ENCODE measurements at places on chromosomes 12 and 14.
A peak's percentile ranks its signal among the peaks of the same experiment; 100 is the strongest.

GRCh38 chr12:12159988-12160387 lies 89.2 kb downstream of the BCL2L14 start:
- no peak for DNase-seq

- DNase-seq, result no peak
Measured at GRCh38 chr12:115864396-115864795, 413.1 kb downstream of the MED13L start.

DNA sequence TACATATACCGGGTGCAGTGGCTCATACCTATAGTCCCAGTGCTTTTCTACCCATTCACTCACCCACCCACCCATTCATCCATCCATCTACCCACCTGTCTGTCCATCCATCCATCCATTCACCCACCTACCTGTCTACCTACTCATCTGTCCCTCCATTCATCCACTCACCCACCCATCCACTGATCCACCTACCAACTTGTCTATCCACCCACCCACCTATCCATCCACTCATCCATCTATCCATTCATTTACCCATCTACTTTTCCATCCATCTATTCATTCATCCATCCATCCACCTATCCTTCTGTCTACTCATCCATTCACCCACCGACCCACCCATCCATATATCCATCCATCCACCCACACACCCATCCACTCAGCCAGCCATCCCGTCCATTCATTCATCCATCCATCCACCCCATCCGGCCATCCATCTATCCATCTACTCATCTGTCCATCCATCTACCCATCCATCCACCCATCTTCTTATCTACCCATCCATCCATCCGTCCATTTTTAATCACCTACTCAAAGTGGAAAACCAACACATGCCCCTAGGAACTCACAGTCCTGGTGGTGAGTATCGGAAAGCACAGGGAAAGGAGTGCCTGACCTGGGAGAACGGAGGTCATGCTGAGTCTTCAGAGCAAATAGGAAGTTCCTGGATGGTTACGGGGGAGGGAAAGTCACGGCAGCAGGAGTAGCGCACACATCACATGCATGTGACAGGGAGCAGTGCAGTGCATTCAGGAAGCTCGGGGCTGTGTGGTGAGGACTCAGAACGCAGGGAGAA lies 20.0 kb downstream of the DDX51 start:
- DNase-seq, result peak; percentile 33

DNA sequence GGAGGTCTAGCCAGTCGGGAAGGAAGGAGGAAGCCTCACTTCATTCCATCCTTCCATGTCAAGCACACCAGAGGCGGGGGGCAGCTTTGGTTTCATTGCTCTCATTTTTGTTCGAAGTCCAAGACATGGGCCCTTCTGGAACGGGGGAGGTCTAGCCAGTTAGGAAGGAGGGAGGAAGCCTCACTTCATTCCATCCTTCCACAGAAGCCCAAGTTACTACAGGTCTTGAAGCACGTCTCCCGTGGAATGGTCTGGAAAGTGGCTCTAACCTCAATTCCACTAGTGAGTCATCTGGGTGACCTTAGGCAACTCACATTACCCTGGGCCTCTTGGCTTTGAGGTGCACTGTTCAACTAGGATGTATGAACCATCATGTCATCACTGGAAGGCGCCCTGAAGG lies 156.3 kb downstream of the NTF3 start:
- no peak for DNase-seq

- no peak for DNase-seq
Measured at GRCh38 chr14:70698288-70698687, 56.6 kb downstream of the TTC9 start.

DNA sequence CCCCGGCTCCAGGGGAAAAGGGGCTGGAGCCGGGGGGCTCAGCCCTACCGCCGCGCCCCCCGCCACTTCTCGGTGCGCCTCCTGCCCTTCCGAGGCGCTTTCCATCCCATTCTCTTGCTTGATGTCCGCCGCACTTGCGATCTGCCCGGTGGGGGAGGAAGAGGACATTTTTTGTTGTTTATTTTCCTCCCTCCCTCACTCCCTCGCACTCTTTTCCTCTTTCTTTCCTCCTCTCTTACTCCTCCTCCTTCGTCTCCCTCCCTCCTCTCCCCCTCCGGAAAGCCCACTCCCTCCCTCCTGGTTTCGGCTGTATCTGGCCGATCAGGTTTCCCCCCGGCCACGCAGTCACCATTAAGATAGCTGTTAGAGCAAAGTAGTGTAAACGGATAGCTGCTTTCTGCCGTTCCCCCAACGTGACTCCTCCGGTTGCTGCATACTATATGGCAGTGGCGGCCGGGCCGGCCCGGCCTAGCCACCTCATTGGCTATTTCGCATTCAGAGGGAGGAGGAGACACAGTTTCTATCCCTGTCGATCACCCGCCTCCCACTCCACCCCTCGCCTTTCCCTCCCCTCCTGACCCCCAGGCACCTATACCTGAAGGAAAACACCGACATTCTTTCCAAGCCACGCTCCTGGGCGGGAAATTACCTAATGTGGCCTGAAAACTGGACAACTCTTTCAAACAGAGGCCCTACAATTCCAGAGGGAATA lies at the start of gene SIX4:
TSS of gene SIX4 (minus strand) at position 445 of the 712 bp plus-strand sequence. CDS start at position 168, 277 bp downstream.
- peak; percentile 67 for DNase-seq

- DNase-seq, result no peak
Measured at GRCh38 chr14:65425885-65426284, 13.4 kb downstream of the FUT8 start.

- DNase-seq, result peak; percentile 36
Measured at GRCh38 chr12:49293056-49293956, 1.6 kb upstream of the PRPH start.

DNA sequence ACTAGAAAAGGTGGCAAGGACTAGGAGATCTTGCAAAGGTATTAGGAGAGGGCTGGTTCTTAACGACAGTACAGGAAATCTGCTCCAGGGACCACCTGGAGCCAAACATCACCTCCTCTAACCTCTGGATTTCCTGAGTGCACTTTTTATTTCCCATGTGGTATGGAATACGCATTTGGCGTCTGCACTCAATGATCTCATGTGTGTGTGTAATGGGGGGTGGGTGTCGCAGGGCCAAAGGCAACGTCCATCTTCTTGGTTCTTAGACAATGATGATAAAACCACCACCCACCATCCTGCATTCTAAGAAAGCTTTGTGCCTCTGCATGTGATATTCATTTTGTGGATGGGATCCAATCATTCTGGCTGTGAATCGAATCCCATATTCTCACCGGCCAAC lies 68.8 kb downstream of the CLMN start:
- no peak for DNase-seq

DNA sequence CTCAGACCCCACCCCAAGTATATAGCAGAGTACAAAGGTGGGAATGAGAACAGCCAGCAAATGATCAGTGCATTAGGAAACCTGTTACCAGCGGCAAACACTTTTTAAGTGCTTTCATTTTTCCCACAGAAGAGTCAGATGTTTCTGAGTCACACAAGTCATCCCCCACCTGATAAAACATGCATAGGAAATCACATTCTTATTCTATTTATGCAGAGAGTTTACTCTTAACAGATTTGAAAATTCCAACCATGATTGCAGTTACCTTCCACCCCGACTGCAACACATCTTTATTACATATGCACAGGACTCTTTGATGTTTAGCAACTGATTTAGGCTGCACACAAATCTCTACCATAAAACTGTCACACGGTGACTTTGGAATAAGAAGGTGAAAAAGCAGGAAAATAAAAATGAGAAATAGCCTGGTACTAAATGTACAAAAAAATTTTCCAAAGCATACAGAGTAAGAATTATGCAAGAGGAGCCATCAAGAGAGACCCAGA lies 236.4 kb downstream of the PAWR start:
- DNase-seq, result no peak

DNA sequence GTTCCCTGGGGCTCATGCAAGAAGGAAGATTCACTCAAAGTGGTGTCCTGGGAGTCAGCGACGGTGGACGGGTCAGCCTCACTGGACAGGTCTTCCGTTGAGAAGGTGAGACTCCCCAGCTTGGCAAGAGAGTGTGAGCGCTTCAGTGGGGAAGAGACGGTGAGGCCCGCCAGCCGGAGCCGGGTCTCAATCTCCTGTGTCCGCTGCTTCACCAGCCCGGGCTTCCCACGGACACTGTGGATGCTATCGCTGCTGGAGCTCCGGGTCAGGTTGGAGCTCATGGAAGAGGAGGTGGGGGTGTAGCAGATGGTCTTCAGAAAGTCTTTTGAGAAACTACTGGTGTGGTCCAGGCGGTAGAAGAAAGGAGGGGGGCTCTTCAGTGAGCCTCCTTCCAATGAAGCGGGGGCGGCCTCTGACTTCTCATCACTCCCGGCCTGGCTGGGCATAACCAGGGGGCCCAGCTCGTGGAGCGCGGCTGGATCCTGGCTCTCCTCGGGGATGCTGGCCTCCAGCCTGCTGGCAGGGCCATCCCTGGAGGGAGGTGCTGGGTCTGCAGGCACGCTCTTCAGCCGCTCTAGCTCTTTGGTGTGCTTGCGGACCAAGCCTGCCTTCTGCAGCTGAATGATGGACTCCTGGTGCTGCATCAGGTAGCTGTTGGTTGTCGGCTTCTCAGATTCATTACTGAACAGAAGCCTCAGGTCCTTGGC lies 56.9 kb upstream of the CORO1C start:
- DNase-seq, result peak; percentile 85

GRCh38 chr12:132474237-132474741 lies 15.7 kb upstream of the FBRSL1 start:
- DNase-seq, result no peak

DNA sequence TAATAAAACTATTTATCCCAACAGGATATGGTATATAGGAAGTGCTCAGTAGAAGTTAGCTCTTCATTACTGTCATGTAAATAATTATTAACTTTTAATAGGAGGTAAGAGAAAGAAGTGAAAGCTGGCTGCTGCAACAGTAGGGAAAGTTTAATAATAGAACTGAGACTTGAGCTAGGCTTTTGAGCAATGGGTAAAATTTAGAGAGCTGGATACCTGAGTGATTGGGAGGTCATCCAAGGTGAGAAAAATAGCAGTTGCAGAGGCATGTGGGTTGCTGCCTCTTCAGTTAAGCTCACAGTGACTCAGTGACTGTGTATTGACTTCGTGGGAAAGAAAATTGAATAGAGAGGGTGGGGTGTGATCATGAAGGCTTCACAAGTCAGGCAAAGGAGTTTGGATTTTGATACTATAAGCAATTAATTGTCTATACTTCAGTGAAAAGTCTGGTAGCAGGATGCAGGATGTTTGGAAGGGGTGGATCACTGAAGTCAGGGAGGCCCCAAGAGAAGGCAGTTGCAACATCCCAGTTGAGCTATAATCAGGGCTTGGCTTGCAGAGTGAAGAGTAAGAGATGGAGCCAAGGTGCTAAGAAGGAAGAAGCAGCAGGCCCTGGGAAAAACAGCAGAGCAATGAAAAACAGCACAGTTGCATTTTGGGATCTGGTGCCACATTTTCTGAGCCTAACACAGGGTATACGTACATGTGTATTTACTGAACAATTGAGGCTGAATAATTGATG lies 172.0 kb upstream of the FRMD6 start:
- peak; percentile 55 for DNase-seq

- DNase-seq, result no peak
Measured at GRCh38 chr12:58296863-58297262, 355.5 kb downstream of the ATP23 start.

DNA sequence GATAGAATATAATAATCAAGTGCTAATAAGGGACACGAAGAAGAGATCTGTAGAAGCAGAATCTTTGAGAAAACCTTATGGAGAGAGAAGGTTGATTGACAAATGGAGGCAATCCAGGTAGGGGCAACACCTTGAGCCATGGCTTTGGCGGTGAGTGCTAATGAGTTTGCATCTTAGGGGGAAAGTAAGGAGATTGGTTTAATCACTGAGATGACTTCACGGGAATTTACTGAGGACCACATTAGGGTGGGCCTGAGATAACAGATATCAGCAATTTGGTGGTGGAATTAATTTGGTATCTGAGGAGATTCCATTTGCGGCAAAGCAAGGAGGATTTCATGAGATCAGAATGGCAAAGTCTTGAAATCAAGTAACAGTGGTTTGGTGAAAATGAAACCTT lies 1.8 kb upstream of the LARP4 start:
- DNase-seq, result no peak

DNA sequence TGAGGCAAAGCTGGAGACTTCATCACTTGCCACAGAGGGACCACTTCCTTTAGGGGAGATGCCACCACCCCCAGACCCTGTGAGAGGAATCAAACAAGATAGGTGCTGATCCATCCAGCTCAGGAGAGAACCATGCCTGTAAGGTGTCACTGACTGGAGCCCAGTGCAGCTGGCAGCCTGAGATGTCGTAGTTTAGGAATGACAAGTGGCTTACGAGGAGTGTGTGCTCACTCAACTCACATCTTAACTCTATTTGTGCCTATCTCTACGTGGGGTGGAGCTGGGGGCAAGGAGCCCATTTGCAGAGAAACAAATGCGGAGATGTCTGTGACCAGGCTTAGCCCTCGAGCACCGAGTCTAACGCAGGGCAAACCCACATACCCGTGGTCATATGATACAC lies 25.8 kb downstream of the CHFR start:
- DNase-seq, result no peak

GRCh38 chr12:94415066-94415465 lies 44.6 kb downstream of the CEP83 start:
- DNase-seq, result no peak

DNA sequence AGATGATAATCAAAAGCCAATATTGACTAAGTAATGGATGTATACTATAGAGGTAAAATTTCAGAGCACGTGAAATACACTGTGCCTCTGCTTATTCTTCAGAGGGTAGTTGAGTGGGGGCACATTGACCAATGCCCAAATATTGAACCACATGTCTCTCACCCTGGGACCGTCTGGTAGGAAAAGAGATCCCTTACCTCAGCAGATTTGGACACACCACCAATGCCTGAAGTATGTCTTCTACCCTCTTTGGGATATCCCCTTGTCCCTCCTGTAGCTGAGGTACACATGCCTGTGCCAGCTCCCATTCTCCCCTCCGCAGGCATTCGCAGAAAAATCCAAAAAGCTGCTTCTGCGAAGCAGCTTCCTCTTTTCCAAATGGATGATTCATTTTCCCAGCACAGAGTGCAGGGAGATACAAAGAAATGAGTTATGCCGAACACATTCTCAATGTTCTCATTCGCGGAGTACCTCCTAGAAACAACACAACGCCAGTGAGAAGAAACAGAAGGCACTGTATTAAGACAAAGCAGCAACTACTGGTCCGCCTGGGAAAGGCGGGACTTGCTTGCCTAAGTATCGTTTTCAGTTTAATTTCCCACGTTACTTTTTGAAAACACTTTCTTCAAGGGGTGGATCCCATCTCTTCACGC lies 691 bp downstream of the ZFYVE26 start:
- no peak for DNase-seq

- no peak for DNase-seq
Measured at GRCh38 chr12:124031058-124031457, 58.0 kb downstream of the ZNF664 start.

All from tibial artery (tissue), 4 donors.